ENCODE measurements at places on chromosomes 5 and 9.

DNA sequence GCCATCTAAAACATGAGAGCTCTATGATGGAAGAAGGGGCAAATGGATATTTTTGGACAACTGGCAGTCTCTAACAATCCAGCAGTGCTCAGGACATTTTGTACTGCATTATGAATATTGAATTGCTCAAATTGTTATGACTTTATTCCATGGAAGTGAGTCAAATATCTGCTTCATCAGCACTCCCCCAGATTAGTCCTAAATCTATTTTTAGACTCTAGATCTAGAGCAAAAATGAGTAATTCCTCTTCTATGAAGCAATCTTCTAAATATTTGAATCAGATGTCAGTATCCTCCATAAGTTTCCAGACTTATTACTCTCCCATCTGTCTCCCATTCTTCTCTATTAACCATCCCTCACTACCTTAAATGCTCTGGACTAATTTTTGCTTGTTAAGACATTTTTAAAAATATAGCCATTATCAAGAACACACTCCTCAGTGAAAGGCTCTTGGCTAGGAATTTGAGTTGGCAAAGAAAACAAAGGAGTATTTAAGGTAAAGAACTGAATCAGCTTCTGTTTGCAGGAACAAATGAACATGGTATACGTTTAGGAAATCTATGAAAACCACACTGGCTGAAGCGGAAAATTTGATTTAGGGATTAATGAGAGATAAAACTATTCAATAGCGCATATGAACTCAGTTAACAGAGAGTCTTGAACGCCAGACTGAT, 300.9 kb downstream of the MCTP1 start:
- no peak for DNase-seq

DNA sequence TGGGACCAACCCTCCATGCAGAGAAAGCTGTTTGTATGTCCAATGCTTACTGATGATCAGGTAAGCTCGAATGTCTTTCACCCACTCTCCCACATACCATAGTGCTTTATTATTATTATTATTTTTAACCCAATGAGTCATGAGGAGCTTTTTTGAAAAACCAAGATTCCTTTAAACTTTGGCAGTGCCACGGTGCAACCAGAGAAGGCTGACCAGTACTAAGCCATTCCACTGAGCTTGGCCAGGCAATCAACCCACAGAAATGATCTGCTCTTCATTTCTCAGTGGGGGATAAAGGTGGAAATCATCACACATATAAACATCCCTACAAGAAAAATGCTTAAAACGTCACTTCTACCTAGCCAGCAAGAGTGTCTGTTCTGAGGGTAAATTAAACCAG, 35.5 kb downstream of the JAKMIP2 start:
- no peak for DNase-seq

DNA sequence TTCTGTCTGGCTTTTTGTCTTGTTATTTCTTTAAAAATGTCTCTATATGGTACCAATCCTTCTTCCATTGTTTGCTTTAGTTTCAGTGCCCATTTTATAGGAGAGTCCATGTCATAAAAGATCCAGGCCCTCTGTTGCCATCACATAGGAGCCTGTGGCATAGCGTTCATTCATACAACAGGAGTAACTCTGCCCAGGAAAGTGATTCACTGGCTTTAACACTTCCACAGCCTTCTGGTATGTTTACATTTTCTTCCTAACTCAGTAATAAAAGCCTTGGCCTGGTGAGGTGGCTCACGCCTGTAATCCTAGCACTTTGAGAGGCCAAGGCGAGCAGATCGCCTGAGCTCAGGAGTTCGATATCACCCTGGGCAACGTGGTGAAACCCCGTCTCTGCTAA, 519.3 kb upstream of the PTGER4 start:
- DNase-seq = no peak

GRCh38 chr5:53480416-53481158, at the start of gene FST:
FST (plus strand) TSS chr5:53480629; CDS start chr5:53480792, 163 bp downstream.
- no peak for DNase-seq

- no peak for DNase-seq
These were observed 2.8 kb upstream of the TEX10 start for GRCh38 chr9:100355561-100355960.

DNA sequence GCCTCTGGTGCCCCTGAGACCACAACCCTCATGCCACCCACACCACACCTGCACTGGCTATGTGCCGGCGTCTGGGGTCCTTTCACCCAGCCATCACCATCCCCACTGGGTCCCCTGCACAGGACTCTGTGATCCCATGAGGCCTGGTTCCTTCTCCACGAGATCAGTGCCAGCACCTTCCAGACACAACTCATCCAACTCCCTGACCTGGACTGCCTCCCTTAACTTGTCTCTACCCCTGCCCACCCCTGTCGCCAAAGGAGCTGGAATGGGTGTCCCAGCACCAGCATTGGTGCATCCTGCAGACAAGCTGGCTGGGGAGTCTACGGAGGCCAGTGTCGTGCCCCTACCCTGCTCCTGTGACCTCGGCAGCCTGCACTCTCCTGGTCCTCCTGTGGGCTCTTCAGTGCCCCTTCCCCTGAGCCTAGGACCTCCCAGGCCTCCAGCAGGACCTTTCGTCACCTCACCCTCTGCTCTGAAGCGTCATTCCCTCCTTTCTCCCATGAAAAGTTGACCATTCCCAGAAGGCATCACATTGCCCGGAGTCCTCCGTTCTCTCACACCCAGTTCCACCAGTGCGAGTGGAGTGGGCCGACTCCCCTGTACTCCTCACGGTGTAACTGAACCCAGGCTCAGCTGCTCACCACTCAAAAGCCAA, 87.7 kb downstream of the NSUN2 start:
- DNase-seq = no peak

GRCh38 chr9:91047993-91048607, 246.5 kb downstream of the SYK start:
- DNase-seq = no peak

DNA sequence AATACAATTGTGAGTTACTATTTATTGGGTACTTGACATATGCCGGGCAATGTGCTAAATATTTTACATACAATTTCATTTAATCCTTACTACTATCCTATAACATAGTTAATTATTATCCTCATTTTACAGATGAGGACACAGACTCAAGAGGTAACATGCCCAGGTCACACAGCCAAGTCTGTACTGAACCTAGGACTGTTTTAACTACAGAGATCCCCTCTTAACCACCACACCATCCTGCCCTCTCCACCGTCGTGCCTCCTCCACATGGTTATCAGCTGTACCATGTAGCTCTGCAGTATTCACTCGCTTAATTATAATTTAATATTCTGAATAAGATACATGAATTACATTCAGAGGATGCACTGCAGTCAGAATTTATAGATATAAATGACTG, 5.3 kb downstream of the RAB14 start:
- no peak for DNase-seq

- no peak for DNase-seq
These were observed 63.0 kb downstream of the C5orf15 start for GRCh38 chr5:133905424-133905823.

GRCh38 chr5:146193285-146193684, 10.1 kb upstream of the RBM27 start:
- DNase-seq = no peak

DNA sequence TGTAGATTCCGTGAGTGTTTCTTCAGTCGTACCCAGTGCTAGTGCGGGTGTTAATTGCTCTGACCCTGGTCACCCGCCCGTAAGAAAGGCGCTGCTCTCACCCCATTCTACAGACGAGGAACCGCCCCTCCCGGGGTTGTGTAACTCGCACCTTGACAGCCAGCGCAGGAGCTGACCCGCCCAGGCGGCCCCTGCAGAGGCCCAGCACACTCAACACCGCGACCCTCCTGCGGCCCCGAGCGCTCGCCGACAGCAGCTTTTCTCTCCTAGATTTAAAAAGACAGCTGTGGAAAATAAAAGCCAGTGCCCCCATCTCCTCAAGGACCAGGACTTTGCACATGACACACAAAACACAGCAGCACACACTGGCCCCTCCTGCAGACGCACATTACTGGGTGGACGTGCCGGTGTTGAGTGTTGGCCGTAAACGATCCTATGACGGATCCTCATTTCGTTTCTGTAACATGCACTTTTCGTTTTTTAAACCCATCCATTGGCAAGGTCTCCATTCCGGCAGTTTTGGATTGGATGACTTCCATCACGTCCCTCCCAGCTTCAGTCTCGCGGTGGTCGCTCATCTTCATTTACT, 22.9 kb downstream of the OR2V2 start:
- DNase-seq = no peak

GRCh38 chr5:131260895-131261294, 3.0 kb upstream of the CDC42SE2 start:
- no peak for DNase-seq

DNA sequence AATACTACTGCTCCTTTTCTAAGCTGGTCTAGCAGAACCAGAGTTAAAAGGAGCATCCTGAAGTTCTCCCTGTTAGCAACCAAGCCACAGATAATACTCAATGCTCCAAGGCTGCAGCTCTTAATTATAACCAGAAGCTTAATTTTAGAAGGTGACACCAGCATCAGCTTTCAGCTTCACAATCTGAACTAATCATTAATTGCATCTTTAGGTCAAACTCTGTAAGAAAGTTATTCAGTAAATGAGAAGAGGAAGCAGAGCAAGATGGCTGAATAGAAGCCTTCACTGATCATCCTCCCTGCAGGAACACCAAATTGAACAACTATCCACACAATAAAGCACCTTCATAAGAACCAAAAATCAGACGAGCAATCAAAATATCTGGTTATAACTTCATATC, 38.5 kb downstream of the APBA1 start:
- DNase-seq = no peak

GRCh38 chr5:87899208-87899661, 369.4 kb downstream of the TMEM161B start:
- DNase-seq = no peak

GRCh38 chr9:127131871-127132270, 9.4 kb upstream of the ANGPTL2 start:
- no peak for DNase-seq

GRCh38 chr5:132905938-132906337, 32.5 kb downstream of the LEAP2 start:
- no peak for DNase-seq

GRCh38 chr5:61330845-61331406, 1.1 kb upstream of the ZSWIM6 start:
- DNase-seq = peak; percentile 32

DNA sequence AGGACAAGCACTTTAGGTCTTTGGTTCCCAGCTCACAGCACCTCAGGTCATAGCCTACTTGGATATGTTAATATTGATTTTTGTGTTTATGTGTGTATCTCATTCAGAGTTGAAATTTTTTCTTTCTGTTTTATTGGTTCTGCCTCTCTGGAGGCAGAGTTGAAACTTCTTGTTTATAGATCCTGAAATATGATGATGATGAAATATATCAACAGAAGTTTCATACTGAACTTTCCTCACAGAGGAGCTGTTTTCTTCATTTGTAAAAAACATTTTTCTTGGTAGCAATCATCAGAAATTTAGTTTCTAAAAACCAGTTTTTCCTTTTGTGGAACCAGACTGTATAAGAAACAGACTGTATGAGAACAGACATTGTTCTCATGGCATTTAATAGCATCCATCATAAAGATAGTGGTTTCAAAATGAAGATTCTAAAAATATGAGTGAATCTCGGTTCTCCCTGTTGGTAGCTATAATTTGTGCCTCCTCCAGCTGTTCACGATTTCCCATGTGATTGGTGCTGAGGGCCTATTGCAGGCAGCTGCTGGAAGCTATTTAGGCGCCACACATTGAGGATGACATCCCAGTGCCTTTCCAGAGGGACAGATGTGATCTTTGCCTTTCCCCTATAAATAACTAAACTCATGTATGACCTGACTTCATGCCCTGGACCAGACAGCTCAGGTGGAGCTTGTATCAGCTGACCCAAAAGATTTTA, 39.5 kb upstream of the CFAP157 start:
- no peak for DNase-seq

DNA sequence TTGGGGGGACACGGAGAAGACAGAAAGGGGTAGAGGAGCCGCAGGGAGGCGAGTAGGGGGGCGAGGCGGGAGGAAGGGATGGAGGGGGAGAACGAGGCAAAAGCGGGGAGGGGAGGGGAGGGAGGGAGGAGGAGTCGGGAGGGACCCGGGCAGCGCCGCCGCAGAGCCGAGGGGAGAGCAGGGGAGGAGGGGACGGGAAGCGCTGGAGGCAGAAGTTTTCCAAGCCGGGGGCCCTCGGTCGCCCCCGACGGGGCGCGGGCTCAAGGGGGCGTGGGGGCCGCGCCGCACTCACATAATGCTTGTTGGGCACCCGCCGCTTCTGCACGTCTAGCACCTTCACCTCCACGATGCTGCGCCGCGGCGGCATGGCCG, 353 bp downstream of the SH3PXD2B start:
- DNase-seq = no peak

GRCh38 chr5:33891788-33892619, at the start of gene ADAMTS12:
ADAMTS12 (minus strand) TSS chr5:33891990; CDS start chr5:33891856, 134 bp downstream.
- no peak for DNase-seq

DNA sequence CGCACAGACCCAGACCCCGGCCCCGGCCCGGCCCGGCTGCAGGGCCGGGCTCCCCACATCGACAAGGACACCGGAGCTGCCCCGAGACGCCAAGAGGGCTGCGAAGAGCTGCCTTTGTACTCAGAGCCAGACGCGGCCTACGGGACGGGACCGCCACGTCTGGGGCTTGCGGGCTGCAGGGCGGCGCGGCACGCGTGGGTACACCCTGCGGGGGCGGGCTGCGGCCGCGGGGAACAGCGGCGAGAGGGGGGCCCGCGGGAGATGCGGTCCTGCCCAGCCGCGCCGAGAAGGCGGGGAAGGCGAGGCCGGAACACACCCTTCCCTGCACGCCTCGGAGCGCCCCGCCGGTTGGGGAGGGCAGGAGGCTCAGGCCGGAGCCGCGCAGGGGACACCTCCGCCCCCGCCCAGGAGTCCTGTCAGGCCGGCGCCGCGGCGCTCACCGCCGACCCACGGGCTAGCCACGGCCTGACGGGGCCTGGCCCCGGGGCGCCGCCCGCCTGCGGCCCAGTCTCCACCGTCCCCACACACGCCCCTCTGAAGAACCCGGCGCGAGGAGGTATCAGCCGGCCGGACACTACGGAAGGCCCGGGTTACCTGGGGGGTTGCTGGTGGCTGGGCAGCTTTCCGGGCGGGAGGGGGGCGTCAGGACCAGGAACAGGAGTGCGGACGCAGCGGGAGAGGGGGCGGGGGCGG, 478 bp downstream of the RAB14 start:
- peak; percentile 6 for DNase-seq

DNA sequence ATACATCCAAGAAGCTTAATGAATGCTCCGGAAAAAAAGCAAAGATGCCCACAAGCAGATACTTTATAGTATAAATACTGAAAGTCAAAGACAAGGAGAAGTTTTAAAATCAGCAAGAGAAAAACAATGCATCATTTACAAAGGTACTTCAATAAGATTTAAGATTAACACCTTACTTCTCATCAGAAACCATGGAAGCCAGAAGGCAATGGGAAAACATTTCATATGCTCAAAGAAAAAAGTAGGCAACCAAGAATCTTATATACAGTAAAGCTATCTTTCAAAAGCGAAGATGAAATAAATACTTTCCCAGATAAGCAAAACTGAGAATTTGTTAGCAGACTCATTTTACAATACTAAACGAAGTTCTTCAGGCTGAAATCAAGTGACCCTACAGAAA, 51.1 kb downstream of the ABHD17B start:
- DNase-seq = no peak

DNA sequence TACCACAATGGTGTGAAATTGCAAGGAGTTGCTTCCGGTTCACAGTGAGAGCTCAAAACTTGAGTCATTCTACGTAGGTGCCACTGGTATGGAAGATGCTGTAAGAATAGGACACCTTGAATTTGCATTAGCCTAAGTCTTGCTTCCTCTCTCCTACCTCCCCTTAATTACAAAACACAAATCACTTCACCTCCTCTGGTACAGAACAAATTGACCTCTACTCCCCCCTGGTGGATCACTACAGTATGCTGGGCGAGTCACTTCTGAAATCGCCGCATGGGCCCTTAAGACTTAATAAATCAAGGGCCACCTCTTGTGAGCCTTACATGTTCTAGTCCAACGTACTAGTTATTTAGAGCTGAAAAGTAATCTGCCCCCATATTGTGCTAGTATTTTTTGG, 145.3 kb upstream of the SMARCA2 start:
- no peak for DNase-seq
